ENCODE measurements at places on chromosomes 5 and 9.
A peak's percentile ranks its signal among the peaks of the same experiment; 100 is the strongest.

GRCh38 chr5:14779975-14780374, 91.6 kb downstream of the ANKH start:
- DNase-seq = no peak

- no peak for DNase-seq
Observed at GRCh38 chr5:41686191-41686590, 175.8 kb upstream of the PLCXD3 start.

- DNase-seq = no peak
Observed at GRCh38 chr5:98514215-98514614, 259.2 kb upstream of the RGMB start.

DNA sequence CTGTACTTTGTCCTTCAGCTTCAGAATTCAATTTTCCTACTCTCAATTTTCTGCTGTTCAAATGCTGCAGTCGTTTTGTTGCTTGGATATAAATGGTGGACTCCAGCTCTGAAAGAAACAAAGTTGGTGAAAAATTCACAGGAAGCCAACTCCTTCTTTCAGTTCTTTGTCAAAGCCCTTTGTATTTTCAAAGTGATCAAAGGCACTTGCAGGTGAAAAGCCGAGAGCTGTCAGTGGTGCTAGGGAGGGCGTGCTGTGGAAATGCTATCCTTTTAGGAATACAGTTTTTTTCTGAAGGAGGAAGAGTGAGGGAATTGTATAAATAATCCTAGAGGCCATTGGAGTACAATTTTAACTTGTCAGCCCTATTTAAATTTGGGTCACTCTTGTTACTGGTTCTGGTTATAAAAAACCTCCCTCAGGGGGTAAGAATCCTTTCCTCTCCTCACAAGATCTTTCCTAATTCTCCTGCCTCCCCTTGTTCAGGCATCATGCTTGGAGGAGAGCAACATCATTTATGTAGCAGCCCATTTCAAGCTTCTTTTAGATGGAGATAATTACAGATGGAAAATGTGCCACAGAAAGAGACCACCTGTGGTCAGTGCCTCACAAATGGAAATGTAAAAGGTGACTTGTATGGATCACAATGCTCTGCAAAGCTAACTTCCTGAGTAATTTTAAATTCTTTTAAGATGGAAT, 62.5 kb upstream of the GHR start:
- no peak for DNase-seq

- DNase-seq = peak; percentile 15
Observed at GRCh38 chr9:104961238-104961637, 33.3 kb upstream of the ABCA1 start.

GRCh38 chr5:62082370-62082801, 223.6 kb upstream of the KIF2A start:
- no peak for DNase-seq

- no peak for DNase-seq
Observed at GRCh38 chr9:134214766-134215419, 50.5 kb upstream of the RNU6ATAC start.

DNA sequence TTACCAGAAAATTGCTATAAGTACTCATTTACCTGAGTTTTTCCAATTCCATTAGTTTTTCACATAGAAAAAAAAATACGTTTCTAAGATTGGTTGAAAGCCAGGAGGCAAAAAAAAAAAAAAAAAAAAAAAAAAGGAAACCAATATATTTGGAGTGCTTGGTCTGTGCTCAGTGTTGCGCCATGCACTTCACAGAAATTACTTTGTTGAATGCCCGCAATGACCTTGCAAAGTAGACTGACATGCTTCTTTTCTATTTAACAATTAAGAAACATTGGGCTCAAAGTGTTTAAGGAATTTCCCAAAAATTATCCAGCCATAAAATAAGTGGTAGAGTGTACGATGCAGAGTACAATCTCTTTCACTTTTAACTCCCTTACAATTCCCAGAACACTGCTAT, 65.2 kb upstream of the PAPPA start:
- no peak for DNase-seq

DNA sequence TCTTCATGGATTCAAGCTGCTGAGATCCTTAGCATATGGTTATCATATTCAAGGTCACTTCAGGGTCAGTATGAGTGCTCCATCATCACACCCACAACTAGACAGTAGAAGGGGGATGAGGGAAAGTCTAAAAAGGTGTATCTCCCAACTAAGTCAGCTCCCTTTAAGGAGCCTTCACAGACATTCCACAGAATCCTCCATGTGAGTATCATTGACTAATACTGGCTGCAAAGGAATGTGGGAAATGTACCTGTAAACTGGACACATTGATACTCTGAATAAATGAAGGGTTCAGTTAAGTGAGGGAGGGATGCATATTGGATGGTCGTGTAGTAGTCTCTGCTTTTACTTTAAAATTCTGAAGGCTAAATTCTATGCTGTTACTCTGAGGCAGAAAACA, 330.7 kb downstream of the LRRC70 start:
- no peak for DNase-seq

- no peak for DNase-seq
Observed at GRCh38 chr9:135127718-135128670, 40.5 kb downstream of the OLFM1 start.

DNA sequence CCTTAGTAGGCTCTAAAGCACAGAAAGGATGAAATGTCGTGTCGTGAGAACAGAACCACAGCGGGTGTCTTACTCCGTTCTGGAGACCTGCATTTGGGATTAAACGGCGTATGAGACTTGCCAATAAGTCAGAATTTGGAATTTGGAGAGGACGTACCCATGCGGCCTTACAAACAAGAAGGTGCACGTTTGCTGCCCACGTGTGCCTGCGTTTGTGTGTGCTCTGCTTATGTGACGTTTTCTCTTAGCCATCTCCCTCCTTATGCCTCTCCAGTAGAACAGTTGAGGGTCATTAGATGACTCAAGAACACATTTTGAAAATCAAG, 171.6 kb upstream of the OTULINL start:
- no peak for DNase-seq

GRCh38 chr5:169127431-169127830, 173.5 kb downstream of the SLIT3 start:
- no peak for DNase-seq

- DNase-seq = peak; percentile 12
Observed at GRCh38 chr9:85600675-85601263, 141.0 kb downstream of the AGTPBP1 start.

GRCh38 chr9:7376833-7377232, 422.7 kb downstream of the DMAC1 start:
- DNase-seq = no peak

- no peak for DNase-seq
Observed at GRCh38 chr9:71764891-71765290, 3.4 kb downstream of the CEMIP2 start.

- no peak for DNase-seq
Observed at GRCh38 chr9:12933957-12934356, 159.1 kb downstream of the LURAP1L start.

DNA sequence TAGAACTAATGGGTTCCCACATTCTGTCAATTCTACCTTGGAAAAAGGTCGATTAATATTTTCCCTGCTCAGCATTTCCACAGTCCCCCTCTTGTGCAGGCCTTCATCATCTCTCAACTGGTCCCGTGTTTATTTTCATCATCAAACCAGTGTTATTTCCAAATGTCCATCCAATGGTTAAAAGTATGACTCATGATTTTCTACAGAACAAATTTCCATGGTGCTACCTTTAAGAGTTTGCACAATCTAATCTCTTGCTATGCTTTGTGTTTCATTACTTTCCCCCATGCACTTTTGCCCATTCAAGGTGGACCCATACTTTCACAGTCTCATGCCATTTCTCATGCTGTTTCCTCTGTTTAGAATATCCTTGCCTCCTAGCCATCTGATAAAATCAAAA, 143.7 kb downstream of the CCDC192 start:
- no peak for DNase-seq

GRCh38 chr5:98997000-98997399, 68.2 kb upstream of the CHD1 start:
- DNase-seq = no peak

DNA sequence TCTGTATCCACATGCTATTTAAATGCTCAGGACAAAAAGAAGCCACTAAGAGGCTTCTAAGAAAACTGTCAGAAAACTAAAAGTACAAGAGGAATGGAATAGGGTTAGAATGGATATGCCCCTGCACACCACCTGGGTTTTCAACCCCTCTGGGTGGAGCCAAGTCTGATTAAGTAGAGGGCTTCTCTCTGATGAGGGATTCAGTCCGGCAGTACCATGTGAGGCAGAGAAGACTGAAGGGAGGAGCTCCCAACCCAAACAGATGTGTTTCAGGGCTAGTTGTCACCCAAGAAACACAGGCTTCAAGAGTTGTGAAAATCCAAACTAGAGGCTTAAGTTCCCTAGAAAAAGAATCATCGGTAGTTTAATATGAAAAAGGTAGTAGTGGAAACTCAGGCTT, 12.5 kb downstream of the NREP start:
- DNase-seq = no peak

GRCh38 chr9:108528231-108528630, 327.6 kb downstream of the ACTL7B start:
- DNase-seq = no peak

DNA sequence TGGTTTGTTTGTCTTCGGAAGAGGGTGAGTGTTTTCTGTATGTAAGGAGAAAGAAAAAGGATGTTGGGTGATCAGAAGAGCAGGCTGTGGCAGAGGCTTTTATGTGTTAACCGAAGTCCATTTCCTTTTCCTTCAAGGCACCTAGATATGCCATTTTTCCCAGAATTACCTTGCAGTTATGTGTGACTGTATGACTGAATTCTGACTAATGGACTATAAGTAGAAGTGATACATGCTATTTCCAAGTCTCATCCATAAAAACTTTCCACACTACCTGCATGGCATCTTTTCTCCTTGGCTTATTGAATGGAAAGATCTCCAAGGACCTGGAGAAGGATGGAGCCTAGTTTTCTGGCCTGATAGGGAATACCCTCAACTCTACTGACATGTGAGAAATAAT, 10.6 kb upstream of the NDUFS4 start:
- DNase-seq = no peak

DNA sequence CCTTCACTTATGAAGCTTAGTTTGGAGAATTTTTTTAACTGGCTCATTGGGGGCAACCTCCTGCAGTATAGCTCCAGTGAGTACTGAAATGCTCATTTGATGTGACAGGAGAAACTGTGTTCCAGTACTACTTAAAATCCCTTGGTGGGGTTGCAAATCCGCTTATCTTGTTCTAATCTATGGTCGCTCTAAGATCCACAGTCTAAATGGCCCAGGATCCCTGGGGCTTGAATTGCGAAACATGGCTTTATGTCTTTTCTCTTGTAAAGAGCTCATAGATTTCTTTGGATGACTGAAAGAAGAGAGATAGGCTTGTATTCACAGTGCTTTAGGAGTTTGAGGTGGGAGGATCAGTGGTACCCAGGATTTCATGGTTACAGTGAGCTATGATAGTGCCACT, 52.7 kb downstream of the ADAMTSL1 start:
- DNase-seq = no peak

Data from T-cell (primary cell).